NCI-H1092 (cell line): ENCODE measurements at places on chromosomes 5 and 9.
A peak's percentile ranks its signal among the peaks of the same experiment; 100 is the strongest.

GRCh38 chr5:124951661-124952060 is 205.2 kb upstream of the ZNF608 start:
- no peak for DNase-seq

DNA sequence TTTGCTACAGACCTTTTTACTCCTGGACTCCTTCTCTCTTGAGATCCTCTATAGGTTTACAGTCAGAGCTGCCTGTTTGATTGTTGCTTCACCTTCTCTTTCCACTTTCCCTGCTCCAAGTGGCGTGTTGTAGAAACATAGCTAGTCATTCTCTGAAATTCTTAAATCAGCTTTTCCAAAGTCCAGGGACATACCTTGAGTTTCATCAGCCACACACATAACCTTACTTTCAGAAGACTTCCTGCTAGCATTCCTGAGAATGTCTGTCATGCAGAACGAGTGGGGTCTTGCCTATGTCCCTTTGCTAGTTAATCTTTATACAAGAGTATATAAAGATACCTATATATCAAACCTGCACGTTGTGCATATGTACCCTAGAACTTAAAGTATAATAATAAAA is 230.3 kb upstream of the ZNF462 start:
- no peak for DNase-seq

DNA sequence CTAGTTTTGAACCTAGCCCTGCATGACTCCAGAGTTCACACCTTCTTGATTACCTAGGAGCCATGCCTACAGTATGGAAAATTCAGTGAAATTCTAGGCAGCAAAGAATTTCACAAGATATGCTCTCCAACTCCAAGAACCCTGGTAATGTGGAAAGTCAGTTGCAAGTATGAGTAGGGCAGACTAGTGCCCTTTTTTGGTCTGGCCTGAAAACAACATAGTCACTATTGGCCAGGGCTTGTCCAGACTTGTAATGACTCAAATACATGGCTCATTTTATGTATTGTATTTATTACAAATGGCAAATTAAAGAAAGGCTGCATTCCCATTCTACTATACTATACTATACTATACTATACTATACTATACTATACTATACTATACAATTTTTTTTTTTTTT is 160.4 kb downstream of the ESM1 start:
- no peak for DNase-seq

DNA sequence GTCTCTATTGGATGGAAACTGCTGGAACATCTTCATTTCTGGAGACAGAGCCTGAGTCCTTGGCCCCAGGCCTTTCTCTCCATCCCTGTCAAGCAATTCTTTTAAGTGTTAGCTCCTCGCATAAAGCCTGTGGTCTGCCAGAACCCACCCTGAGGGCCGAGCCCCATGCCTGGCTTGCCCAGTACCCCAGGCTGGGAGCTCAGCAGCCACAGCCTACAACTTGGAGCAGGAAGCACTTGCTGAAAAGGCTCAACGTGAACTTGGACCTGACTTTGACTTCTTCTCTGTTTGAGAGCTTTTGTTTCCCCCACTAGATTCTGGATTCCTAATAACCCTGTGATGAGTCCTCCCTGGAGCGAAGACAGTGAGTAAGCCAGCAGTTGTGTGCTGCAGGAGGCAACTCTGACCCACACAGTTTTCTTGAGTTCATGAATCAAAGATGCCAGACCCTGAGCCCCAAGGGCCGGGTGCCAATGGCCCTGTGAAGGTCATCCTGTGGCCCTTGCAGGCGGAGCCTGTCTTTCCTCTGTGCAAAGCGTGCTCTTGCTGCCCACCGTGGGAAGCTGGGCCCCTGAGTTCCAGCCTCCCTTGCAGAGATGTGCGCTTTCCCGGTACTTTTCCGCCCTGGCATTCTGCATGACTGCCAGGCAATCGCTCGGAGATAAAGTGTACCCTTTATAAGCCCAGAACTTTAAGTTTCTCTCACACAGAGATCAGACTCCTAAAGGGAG is 64.3 kb upstream of the RUFY1 start:
- no peak for DNase-seq

- peak; percentile 25 for DNase-seq
Observed at GRCh38 chr9:33044677-33045282, 19.7 kb downstream of the DNAJA1 start.

- no peak for DNase-seq
Observed at GRCh38 chr9:87107072-87107471, 159.8 kb upstream of the GAS1 start.

DNA sequence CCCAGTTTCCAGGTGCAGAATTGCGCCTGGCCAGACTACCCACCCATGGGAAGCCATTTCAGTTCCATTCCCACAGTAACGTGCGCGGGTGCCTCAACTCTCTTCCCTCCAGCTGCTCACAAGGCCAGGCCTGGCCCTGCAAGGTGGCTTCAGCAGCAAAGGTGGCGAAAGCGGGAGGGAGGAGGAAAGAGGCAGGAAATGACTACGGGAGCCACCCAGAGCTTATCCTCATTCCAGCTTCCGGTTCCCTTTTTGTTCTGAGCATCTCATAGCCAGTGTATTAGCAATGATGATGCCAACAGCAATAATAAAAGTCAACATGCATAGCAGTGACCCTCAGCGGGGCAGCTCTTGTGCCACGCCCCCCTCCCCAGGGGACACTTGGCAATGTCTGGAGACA is 101.5 kb upstream of the BOD1 start:
- no peak for DNase-seq

DNA sequence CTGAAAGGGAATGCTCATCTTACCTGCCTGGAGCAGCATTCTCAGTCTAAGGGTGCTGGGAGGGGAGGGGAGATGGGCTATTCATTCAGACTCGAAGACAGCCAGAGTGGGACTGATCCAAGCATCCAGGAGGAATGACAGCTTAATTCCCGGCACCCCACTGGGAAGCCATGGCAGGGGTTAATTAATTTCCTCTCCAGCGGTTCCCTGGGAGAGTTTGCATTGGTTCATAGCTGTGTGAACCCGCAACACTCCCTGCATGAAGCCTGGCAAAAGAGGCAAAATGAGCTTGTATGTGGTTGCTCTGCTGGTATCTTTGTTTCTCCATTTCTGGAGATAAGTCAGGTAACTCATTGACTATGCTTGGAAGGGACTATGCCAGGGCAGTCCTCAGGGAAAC is 401.0 kb upstream of the SLC24A2 start:
- no peak for DNase-seq

DNA sequence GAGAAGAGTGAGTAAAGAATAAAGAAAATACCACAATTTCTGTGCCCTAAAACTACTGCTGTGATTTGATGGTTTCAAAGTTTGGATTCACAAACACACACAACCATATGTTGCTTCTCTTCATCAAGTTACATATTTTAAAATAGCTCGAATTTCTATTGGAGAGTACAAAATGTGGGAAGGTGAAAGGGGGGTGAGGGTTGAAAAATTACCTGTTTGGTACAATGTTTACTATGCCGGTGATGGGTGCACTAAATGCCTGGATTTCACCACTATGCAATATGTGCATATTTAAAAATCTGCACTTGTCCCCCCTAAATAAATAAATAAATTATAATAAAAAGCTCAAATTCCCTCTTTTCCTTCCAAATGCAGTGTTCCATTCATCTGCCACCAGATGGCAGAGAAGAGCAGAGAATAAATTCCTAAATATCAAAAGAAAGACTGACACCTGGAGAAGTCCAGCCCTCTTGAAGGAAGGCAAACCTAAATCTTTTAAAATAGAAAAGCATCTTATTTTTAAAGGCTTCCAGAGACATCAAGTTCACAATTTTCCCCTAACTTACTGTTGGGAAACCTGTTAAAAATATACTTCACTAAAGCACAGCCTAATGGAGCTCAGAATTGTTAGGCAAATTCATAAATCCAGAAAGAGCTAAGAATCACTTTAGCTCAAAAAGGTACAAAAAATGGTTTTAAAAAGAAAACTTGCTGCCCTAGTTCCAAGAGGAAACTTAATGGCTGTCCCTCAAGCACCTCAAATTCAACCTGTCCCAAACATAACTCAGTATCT is 24.8 kb upstream of the HNRNPA0 start:
- DNase-seq, result no peak

- DNase-seq, result no peak
Observed at GRCh38 chr5:34675857-34676256, 19.7 kb downstream of the RAI14 start.

DNA sequence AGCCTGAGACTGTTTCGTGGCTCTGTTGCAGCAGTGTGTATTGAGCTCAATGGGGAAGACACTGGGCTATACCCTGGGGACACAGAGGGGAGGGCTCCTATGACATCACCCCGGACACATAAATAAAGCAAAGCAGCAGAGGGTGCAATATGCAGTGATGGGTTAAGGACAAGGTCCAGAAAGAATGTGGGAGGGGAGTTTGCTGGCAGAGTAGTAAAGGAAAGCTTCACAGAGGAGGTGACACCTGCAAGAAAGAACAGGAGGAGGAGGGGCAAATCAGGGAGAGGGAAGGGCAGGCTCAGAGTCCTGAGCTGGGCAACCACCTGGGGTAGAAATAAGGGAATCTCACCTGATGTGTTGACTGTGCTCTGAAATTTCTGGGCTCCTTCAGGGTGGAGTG is 35.3 kb upstream of the CDKN2AIPNL start:
- DNase-seq, result no peak

GRCh38 chr5:115415143-115415491 is 118.7 kb upstream of the CCDC112 start:
- no peak for DNase-seq

GRCh38 chr5:119913425-119913824 is 284.1 kb downstream of the FAM170A start:
- no peak for DNase-seq

GRCh38 chr9:130444565-130445221 is at the start of gene ASS1:
Gene ASS1 (plus strand): TSS chr9:130444961. CDS start chr9:130452229, 7,268 bp downstream.
- no peak for DNase-seq

DNA sequence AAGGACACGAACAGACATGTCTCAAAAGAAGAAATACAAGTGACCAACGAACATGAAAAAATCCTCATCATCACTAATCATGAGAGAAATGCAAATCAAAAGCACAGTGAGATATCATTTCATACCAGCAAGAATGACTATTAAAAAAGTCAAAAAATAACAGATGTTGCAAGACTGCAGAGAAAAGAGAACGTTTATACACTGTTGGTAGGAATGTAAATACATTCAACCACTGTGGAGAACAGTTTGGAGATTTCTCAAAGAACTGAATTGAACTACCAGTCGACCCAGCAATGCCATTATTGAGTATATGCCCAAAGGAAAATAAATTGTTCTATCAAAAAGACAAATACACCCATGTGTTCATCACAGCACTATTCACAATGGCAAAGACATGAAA is 45.7 kb downstream of the FXN start:
- DNase-seq, result no peak

GRCh38 chr5:124592891-124593290 is 153.5 kb downstream of the ZNF608 start:
- DNase-seq, result no peak

GRCh38 chr9:71797266-71797665 is 29.0 kb upstream of the CEMIP2 start:
- DNase-seq, result no peak

- DNase-seq, result no peak
Observed at GRCh38 chr9:90100014-90100413, 495.2 kb downstream of the GADD45G start.
